SK-N-SH (cell line): ENCODE measurements at places on chromosomes 12 and 14.

DNA sequence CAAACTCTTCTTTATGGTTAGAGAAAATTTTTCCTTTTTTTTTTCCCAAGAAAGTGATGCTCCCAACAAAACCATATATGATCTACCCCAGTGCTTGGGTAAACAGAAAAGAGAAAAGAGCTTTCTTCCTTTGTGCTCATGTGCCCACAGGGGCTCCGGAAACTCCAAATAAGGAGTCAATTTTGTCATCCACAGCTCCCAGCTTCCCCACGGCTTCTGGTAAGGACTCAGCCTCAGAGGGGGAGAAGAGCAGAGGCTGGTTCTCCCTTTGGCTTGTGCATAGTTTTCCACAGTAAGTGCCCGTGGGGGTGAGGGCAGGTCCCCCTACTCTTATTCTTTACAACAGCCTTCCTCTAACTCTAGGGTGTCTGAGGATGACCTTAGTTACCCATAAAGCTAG is 13.3 kb upstream of the RGS6 start:
- DNase-seq = no peak

GRCh38 chr14:69752773-69753172 is 14.2 kb upstream of the SRSF5 start:
- DNase-seq = no peak

GRCh38 chr14:77469067-77469505 is 11.2 kb downstream of the AHSA1 start:
- no peak for DNase-seq

DNA sequence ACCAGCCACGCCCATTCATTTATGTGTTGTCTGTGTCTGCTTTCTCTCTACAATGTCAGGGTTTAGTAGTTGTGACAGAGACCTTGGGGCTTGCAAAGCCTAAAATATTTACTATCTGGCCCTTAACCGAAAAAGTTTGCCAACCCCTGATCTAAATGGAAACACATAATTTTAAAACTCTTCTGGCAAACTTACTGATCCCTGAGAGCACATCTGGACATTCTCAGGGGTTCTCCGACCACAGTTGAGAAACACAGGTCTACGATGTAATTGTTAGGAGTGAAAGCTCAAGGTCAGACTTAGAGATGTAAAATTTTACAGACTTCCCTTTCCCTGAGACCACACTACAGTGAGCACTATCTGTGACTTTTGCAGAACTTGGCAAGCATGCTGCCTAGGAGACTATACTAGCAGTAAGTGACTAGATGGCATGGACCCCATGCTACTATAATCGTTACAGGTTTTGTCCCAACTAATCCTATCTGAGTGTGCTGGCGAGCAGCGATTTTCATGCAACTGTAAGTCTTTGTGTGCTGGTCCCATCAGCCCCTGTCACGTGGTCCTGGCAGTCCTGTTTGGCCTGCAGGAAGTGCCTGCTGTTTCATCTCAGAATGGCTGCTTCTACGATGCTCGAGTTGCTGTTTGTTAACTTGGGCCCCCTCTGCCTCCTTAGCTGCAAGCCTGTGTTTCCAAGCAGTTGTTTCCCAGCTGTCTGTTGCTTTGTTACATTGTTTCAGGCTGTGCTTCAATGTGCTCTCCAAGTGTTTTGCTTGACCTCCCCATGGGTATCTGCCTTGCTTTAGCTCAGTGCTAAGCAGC is 21.6 kb downstream of the TMTC2 start:
- peak; percentile 37 for DNase-seq

GRCh38 chr14:34926552-34926951 is 51.4 kb upstream of the BAZ1A start:
- no peak for DNase-seq

DNA sequence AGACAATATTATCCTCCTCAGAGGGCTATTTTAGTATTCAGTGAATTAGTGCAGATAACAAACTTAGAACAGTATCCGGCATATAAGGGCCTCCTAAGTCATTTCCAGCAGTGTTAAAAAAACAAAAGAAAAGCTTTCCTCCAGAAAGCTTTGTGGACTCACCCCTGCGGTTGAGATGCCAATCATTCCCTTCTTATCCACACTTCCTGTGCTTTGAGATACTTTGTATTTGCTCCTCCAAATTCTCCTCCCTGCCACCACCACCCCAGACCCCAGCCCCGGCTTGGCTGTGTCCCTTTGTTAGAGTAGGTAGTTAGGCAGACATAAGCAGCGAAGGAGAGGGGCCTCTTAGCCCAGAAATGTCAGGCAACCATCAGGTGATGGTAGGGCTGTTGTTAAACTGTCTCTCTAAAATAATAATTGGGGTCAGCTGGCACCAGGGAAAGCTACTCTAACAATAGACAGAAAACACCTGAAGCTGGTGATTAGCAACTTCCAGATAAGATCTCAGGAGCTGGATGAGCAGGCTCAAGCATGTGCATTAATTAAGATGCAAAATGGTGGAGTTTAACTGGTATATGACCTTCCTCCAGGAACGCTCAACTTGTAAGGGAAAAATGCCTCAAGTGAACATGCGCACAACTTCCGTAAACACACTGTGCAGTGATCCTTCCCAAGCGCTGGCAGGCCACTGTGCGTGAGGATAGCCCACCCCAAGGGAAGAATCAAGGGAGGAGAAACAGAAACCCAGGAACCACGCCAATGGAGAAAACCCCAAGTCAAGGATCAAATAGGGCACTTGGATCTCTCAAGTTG is 152.1 kb upstream of the EEA1 start:
- no peak for DNase-seq

DNA sequence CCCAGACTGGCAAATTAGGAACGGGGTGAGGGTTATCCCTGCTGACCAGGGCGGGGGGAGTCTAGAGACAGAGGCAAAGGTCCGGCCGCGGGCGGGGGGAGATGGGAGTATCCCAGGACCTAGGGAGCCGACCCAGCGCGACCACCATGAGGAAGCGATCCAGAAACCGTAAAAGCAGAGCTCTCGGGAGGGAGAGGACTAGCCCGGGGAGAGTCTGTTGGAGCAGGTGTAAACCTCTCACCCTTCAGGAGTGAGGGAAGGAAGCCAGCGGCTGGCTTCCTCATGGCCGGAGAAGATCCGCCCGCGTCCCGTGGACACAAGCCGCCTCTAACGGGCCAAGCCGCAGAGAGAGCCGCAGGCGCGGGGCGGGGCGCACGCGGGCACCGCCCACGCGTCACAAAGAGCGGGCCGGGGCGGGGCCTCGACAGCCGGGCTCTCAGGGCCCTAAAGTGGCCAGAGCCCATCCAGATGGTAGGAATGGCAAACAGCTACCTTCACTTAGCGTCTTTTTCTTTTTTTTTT is at the start of gene ACRBP:
TSS of gene ACRBP (minus strand) at position 350 of the 522 bp plus-strand sequence. CDS start at position 284, 66 bp downstream.
- no peak for DNase-seq

DNA sequence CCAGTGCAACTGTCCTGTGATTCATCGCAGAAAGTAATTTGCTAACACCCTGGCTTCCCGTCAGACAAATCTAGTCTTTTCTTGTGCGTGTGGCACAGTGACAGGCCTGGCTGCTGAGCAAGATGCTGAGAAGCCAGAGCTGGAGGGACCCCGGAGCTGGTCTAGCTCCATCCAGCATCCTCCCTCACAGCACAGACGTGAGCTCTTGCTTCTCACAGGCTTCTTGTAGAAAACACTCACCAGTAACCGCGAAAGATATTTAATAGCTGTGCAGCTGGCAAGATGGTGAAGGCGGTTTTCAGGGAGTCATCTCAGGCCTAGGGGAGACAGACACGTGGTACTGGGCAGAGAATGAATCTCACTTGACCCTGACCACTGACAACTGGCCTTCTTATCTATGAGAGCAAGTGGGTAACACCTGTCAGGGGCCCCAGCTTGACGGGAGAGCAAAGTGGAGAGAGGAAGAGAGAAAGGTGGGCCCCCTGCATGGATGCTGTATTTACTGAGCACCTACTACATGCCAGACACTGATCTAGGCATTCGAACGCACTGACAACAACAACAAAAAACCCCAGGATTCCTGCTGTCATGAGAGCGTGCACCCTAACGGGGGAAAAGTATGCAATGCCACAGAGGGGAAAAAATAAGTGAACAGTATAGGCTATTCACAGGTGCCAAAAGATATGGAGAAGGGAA is 63.3 kb downstream of the CCDC88C start:
- no peak for DNase-seq

DNA sequence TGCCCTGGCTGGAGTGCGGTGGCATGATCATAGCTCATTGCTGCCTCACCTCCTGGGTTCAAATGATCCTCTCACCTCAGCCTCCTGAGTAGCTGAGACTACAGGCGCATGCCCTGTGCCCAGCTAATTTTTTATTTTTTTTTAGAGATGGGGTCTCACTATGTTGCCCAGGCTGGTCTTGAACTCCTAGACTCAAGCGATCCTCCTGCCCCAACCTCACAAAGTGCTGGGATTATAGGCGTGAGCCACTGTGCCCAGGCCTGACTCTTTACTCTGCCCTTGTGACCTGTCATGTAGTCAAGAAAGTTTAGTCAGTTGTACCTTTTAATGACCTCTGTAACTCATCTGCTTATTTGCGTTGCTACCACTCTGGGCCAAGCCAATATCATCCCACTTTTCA is 55.7 kb downstream of the PROX2 start:
- no peak for DNase-seq

DNA sequence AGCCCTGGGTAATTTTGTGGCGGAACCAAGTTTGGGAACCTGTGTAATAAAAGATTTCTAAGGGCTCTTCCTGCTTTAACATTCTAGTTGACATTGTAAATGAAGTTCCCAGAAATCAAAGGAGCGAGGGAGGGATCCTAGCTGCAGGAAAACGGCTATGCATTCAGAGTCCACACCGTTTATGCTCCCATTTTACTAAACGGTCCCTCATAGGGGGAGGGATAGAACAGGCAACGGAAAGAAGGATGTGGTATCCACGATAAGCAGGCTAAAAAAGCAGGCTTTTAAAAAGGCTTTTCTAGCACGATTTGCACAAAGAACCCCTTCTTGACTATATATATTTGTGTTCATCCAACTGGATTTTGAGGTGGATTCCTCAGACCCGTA is 559 bp downstream of the SYNJ2BP start:
- peak; percentile 38 for DNase-seq

DNA sequence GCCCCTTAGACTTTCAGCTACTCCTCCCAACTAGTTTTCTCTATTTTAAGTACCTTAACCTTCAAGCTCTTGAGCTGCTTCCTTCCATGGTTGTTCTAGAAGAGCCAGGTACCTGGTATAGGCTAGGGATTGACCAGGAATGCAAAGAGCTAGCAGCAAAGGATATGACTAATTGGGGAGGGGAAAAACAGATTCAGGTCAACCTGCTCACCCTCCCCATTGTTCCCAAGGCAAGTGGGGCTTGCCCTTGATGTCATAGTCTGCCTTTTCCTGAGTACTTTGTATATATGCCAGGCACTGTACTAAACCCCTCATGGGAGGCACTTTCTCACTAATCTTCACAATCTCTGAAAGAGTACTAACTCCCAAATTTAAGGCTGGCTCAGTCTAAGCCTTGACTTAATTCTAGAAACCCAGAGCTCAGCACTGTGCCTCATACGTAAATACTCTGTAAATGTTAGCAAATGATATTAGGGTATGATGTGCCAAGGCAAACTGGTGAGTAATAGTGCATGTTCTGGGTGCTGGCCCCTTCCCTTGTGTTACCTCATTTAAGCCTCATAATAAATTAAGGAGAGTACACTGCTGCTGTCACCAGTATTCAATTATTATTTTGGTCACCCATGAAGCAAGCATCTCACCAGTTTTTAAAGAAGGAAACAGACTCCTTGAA is 42.2 kb downstream of the SUDS3 start:
- DNase-seq = no peak

DNA sequence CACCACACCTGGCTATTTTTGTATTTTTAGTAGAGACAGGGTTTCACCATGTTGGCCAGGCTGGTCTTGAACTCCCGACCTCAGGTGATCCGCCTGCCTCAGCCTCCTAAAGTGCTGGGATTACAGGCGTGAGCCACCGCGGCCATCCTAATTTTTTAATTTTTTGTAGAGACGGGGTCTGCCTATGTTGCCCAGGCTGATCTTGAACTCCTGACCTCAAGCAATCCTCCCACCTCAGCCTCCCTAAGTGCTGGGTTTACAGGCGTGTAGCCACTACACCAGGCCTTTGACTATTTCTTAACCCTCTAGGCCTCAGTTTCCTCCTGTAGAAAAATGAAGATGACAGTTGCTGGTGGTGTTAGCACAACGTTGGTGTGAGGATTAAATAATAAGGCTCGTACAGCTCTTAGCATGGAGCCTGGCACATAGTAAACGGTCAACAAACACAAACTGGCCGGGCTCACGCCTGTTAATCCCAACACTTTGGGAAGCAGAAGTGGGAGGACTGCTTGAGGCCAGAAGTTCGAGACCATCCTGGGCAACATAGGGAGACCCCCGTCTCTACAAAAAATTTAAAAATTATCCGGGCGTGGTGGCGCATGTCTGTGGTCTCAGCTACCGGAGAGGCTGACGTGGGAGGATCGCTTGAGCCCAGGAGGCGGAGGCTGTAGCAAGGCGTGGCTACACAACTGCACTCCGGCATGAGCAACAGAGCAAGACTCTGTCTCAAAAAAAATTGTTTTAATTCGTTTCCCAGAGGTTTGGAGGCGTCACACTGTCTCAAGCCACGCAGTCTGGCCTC is 979 bp downstream of the DDX54 start:
- no peak for DNase-seq

GRCh38 chr14:55103971-55104954 is 24.8 kb upstream of the LGALS3 start:
- DNase-seq = no peak

DNA sequence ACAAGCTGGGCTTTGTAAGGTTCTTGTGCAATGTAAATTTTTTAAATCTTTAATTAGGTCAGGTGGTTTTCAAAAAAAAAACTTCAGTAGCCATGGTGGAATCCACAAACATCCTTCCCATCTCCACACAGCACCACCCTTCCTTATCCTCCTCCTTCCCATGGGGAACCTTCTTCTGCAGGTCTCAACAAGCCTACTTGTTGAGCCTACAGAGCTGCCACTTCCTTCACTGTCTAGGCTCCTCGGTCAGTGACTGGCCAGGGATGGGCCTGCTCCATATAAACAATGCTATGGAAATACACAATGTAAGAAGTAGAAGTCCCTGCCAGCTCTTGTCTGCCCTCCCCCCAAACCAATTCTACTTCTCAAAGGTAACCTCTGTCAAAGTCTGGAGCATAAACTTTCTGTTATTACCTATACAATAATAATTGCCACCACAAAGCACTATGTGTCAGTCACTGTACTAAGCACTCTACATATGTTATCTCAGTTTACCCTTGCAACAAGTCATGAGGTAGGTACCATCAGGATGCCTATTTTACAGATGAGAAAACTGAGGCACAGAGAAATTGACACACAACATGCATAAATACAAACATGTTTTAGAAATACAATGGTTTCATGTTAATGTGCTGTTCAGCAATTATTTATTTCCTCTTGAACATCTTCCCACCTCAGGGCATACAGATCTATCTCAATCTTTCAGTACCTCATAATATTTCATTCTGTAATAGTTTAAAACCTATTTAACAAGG is 17.4 kb downstream of the LIMA1 start:
- DNase-seq = no peak
